ENCODE measurements at places on chromosomes 6 and 20.

DNA sequence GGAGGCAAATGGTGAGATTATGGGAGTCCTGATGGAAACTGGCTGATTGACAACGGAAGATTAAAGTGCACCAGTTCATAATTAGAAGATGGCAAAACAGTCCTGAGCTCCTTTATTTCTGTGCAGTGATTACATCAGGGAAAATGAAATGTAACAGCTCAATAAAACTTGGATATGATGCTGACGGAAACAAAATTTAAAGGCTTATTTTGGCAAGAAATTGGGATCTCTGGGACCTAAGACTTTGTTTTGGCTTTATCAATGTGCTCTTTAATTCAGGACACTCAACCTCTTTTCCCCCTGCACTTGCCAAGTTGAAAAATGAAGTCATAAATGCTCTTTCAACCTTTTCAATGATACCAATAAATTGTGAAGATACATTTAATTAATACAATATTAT is 226.8 kb downstream of the C6orf118 start:
- no peak for DNase-seq

DNA sequence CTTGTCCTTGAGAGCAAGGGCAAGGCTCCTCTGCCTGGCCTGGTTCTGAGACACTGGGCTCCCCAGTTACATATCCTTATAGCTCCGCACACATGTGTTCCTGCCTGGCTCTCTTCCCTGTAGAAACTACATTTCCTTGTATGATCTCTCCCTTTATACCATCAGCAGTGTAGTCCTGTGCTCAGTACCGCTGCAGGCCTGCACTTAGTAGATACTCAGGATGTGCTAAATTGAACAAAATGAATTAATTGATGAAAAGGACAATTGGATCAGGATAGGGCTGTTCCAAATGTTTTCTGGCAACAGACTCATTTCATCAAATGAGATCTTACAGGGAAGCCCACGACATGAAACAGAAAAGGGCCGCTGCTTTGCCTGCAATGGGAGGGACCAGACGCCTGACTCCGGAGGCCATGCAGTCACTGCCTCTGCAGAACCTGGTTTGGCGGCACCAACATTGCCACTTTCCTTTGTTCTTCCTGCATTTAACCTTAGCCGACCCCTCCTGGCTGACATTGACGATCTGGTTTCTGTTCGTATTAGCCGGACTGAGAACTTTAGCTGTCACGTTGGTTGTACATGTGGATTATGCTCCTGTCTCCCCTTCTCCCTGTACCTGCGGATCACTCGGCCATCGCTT is 53.3 kb downstream of the CHMP4B start:
- DNase-seq, result no peak

GRCh38 chr6:45709781-45710220 is 305.9 kb downstream of the CLIC5 start:
- DNase-seq, result no peak

DNA sequence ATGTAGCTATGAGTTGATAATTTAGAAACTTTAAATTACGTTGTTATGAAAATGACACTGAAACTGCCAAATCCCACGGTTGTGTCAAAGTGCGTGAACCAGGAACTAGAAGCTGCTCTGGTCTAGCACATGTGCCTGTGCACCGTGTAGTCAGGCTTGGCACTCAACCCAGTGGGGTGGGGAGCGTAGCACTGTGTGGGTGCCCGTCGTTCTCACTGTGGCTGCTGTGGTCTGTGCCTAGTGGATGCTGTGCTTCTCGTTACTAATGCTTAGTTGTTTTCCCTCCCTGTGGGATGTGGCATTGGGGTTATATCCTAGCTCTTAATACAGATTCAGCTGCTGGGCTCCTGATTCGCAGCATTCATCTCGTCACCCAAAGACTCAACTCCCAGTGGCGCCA is 46.2 kb upstream of the ADIG start:
- DNase-seq, result no peak

DNA sequence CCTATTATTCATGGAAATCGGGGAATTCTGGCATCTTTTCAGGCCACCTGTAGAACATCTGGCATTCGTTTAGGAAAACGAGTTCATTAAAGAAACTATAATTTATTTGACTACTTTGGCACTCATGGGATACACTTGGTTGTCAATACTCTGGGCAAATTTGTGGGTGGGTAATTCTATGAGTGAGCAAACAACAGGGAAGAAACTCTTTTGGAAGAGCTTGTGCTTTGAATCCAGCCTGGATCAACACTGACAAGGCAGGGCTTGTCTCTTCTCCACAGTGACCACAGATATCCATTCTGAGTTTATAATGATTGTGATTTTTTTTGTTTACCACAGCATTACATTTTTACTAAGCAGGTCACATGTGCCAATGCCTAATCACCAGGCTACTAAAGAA is 394.7 kb downstream of the THBS2 start:
- DNase-seq, result no peak

- no peak for DNase-seq
Measured at GRCh38 chr6:66814156-66814555, 1107.1 kb upstream of the EYS start.

DNA sequence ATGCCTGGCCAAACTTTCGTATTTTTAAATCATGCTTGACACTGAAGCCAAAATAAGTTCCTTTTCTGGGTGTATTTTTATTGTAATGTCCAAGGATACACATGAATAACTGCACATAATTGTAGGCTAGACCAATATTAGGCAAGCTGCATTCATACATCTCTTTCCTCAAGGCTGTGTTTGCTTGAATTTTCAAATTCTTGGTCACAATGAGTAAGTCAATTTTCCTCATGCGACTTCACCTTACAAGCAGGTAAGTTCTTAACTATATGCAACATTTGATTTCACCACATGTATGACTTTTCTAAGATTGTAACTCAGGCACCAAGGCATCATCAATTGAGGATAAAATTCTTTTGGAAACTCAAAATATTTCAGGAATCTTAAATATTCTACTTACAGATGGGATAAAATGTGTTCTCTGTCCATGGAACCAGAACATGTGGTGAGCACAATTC is 112.4 kb upstream of the ZNF217 start:
- no peak for DNase-seq

DNA sequence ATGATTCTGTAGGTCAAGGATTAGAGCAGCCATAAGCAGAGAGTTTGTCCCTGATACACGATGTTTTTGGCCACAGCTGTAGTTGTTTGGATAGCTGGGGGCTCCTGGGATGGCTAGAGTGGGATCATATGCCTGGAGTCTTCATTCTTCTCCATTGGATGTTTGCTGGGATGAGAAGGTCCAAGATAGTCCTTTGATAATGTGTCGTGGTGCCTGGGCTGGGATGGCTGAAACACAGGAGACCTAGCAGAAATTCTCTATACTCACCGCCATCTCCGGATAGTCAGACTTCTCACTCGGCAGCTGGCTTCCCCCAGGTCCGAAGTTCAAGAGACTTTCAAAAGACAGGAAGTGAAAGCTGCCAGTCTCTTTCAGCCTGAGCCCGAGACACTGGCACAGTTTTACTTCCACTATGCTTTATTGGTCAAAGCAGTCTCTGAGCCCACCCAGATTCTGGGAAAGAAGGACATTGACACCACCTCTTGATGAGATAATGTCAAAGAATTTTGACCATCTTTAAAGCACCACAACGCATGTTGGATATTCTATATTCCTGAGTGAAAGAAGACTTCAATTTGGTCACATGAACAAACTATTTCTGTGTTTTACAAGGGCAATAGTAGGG is 16.0 kb downstream of the MARCKS start:
- no peak for DNase-seq

- DNase-seq, result no peak
Measured at GRCh38 chr6:31634131-31634530, 13.6 kb downstream of the PRRC2A start.

- no peak for DNase-seq
Measured at GRCh38 chr6:79650950-79651349, 19.8 kb downstream of the SH3BGRL2 start.

- no peak for DNase-seq
Measured at GRCh38 chr6:128807577-128807976, 75.4 kb upstream of the LAMA2 start.

DNA sequence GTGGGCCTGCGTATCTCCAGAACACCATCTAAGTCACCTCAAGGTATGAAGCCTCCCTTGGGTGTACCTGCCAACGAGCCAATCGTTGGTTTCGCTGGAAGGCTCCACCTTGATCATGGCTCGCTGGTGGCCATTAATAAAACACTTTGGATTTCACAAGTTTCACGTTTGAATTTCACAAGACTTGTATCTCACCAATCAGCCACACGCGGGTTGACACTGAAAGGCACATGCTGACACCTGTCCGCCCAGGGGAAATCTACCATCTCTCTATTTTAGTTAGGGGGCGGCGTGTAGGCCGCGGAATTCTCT is 586 bp upstream of the HMGA1 start:
- DNase-seq, result no peak

DNA sequence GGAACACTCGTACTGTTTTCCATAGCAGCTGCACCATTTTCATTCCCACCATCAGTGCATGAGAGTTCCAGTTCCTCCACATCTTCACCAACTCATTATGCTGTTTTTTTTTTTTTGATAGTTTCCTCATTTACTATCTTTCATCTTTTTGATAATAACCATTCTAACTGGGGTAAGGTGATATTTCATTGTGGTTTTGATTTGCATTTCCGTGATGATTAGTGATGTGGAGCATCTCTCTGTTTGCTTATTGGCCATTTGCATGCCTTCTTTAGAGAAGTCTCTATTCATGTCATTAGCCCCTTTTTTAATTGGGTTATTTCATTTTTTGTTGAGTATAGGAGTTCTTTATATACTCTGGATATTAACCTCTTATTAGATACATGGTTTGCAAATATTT is 25.9 kb downstream of the ACTR5 start:
- DNase-seq, result no peak

GRCh38 chr20:20547221-20547875 is 165.1 kb downstream of the RALGAPA2 start:
- DNase-seq, result no peak

GRCh38 chr6:79984261-79984660 is 20.2 kb upstream of the TTK start:
- DNase-seq, result no peak

- DNase-seq, result no peak
Measured at GRCh38 chr6:47163536-47163935, 121.4 kb upstream of the ADGRF1 start.

DNA sequence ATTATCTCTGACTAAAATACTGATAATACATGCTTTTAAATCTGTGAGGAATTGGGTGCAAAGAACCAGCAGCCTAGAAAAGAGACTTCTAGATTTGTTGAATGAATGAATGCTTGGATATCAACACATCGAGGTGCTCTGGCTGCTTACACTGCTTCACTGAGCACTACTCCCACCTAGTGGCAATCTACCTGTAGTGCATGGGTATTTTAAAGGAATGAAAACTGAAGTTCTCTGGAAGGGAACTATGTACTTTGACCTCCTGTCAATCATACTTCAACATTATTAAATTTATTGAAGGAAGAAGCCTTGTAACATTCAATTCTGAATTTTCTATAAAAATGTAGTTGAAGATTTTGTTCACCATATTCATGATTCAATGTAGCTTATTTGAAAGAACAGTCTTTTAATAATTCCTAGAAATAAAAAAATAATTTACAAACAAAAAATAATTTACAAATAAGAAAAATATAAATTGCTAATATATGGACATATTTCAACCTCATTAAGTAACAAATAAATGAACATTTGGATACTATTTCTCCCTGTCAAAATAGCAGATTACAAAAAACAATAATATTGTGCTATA is 111.2 kb upstream of the MMS22L start:
- DNase-seq, result no peak

DNA sequence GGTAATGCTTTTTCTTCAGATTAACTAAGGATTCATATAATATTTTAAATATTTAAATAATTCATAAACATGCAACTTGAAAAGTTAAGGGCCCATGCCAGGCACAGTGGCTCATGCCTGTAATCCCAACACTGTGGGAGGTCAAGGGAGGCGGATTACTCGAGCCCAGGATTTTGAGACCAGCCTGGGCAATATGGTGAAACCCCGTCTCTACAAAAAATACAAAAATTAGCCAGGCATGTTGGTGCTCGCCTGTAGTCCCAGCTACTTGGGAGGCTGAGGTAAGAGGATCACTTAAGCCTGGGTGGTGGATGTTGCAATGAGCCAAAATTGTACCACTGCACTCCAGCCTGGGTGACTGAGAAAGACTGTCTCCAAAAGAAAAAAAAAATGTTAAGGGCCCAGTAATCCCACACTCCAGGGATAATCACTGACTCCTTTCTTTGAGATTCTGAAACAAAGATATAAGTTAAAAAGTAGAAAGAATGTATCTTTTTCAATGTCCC is 7.9 kb upstream of the RIN2 start:
- no peak for DNase-seq

GRCh38 chr20:57657535-57658446 is 37.6 kb upstream of the ZBP1 start:
- DNase-seq, result no peak

DNA sequence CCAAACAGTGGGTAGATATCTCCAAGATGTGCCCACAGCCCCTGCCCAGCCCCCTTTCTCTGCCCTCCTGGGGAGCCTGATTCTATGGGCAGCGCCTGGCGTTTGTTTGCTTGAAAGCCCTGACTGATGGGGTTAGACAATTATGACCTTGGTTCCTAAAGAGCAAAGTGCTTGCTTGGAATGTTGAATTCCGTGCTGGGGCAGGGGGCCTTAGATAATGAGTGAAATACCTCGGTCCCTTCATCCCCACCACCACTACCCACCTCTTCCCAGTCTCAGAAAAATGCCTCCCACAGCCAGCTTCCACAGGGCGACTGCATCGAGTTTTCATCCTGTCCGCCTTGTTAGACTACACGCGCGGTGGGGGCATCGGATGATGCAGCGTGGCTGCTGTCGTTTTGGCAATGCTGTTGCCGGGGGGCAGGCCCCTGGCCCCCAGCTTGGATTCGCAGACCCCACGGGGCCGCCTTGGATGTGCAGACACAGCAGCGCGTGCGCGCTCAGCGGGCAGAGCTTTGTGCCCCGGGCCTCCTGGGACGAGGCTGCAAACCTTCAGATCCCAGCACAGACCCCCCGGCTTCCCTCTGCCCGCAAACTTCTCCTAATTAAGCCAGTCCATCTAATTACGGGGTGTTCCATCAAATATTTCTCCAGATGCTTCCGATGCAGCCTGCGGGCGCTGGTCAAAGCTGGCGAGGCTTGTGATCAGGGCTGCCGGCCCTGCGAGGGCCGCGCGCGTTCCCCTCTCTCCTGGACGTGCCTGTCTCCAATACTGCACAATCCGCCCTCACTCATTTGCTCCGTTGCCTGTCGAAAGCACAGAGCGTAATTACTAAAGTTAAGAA is 86.1 kb downstream of the LINC00237 start:
- DNase-seq, result no peak

DNA sequence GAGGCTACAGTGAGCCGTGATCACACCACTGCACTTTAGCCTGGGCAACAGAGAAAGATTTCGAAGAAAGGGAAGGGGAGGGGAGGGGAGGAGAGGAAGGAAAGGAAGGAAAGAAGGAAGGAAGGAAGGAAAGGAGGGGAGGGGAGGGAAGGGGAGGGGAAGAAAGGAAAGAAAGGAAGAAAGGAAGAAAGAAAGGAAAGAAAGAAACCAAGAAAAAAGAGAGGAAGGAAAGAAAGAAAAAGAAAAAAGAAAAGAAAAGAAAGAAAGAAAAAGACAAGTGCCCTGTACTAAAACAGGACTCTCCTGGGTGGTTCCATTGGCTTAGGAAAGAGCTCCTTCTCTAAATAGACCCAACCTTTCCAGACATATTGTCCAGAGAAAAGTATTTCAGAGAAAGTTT is 136.6 kb downstream of the PXDC1 start:
- DNase-seq, result no peak
